Posterior cingulate gyrus (tissue), 11 donors: ENCODE measurements at places on chromosomes 12 and 14.

- DNase-seq = peak; percentile 72
Observed at GRCh38 chr12:113149361-113150150, at the start of gene CFAP73. CFAP73 (plus strand) TSS chr12:113149724; CDS start chr12:113149858, 134 bp downstream.

GRCh38 chr12:91074851-91075250 is 17.0 kb upstream of the KERA start:
- DNase-seq = no peak

- no peak for DNase-seq
Observed at GRCh38 chr14:80780500-80780899, 161.0 kb downstream of the CEP128 start.

DNA sequence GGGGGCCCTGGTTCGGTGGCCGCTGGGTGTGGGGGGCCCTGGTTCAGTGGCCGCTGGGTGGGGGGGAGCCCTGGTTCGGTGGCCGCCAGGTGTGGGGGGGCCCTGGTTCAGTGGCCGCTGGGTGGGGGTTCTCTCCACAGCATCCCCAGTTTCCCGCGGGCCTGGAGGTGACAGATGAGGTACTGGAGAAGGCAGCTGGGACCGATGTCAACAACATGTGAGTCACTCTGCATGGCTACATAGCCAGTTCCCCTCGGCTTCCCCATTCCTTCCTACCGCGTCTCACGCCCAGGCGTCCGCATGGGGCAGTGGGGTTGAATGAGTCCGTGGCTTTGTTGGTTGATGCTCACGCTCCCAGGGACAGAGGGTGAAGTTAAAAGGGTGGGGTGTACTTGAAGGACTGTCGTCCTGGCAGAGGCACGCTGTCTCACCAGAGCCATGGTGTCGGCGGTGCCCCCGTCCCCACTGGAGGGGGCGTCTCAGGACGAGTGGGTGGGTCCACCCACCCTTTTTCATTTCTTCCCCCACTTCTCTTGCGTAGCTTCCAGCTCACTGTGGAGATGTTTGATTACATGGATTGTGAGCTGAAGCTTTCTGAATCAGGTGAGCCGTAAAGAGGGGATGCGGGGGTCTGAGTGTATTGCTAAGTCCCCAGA is 15.6 kb downstream of the HIP1R start:
- DNase-seq = peak; percentile 63

GRCh38 chr14:53152887-53153701 is at the start of gene DDHD1:
DDHD1 (minus strand) TSS chr14:53153323; CDS start chr14:53153098, 225 bp downstream.
- peak; percentile 87 for DNase-seq

- no peak for DNase-seq
Observed at GRCh38 chr14:73814153-73814552, 37.5 kb upstream of the PTGR2 start.

- no peak for DNase-seq
Observed at GRCh38 chr14:73977896-73978295, 27.8 kb downstream of the COQ6 start.
